ENCODE measurements at places on chromosomes 11 and 22. TPM values are rescaled to one million over a fixed set of nuclear protein-coding genes. Genes with fewer than 3 reads are reported as not detected.

PIH1D2 gene
- not detected for total RNA-seq

DGCR6L gene
- total RNA-seq = 52.4 TPM

OR5AP2 gene
- not detected for total RNA-seq

LIN7C gene
- 27.8 TPM for total RNA-seq

CEP126 gene
- total RNA-seq = 2.6 TPM

ANGPTL5 gene
- not detected for total RNA-seq

KREMEN1 gene
- total RNA-seq = 7.3 TPM

MOGAT2 gene
- total RNA-seq = not detected

- no peak overlapping the region for H3K27ac ChIP-seq
- H3K27me3 ChIP-seq = no peaks in the 10 kb centered on the region
- no peaks in the 10 kb centered on the region for H3K36me3 ChIP-seq
- H3K4me3 ChIP-seq = no peak overlapping the region
- no peaks in the 10 kb centered on the region for H3K4me1 ChIP-seq
These were observed 7.0 kb downstream of the MMP3 start for GRCh38 chr11:102836290-102836875.

DNA sequence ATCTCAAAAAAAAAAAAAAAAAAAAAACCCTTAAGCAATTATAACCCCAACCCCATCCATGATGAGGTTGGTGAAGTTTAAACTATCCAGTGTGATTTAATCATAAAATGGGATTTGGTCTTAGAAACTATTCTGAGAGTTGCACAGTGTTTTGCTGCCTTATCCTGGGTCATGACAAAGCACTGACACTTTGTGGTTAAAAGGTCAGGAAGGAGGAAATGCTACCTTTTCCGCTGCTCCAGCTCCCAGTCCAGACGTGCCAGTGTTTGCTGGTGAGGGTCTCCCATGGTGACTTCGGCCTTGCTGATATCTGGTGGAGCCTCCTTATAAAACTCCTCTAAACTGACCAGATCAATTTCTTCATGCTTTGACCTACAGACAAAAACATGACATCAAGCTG lies 14.5 kb downstream of the THOC5 start:
- H3K36me3 ChIP-seq = peaks cover 15% of the 10 kb centered on the region
- DNase-seq = no peak
- no peaks in the 10 kb centered on the region for H3K27me3 ChIP-seq
- H3K4me3 ChIP-seq = no peak overlapping the region

- no peak for DNase-seq
- H3K4me1 ChIP-seq = no peaks in the 10 kb centered on the region
- H3K27ac ChIP-seq = no peak overlapping the region
- H3K36me3 ChIP-seq = no peaks in the 10 kb centered on the region
These were observed 134.1 kb downstream of the SLC17A6 start for GRCh38 chr11:22472306-22472705.

- H3K27me3 ChIP-seq = no peaks in the 10 kb centered on the region
- DNase-seq = peak; percentile 39
- peaks cover 100% of the 10 kb centered on the region for H3K4me1 ChIP-seq
- no peak overlapping the region for H3K4me3 ChIP-seq
- peak overlapping the region; percentile 83 for H3K27ac ChIP-seq
These were observed 19.3 kb downstream of the MYH9 start for GRCh38 chr22:36368359-36368983.

- H3K27ac ChIP-seq = no peak overlapping the region
- H3K27me3 ChIP-seq = no peaks in the 10 kb centered on the region
- H3K4me1 ChIP-seq = peaks cover 9% of the 10 kb centered on the region
- DNase-seq = no peak
These were observed 39.7 kb downstream of the FAT3 start for GRCh38 chr11:92264350-92264749.

- peaks cover 21% of the 10 kb centered on the region for H3K4me1 ChIP-seq
- DNase-seq = no peak
- H3K27ac ChIP-seq = peak overlapping the region; percentile 89
- H3K36me3 ChIP-seq = peaks cover 2% of the 10 kb centered on the region
- H3K27me3 ChIP-seq = no peaks in the 10 kb centered on the region
These were observed 935 bp downstream of the TRIM68 start for GRCh38 chr11:4607096-4607495.

DNA sequence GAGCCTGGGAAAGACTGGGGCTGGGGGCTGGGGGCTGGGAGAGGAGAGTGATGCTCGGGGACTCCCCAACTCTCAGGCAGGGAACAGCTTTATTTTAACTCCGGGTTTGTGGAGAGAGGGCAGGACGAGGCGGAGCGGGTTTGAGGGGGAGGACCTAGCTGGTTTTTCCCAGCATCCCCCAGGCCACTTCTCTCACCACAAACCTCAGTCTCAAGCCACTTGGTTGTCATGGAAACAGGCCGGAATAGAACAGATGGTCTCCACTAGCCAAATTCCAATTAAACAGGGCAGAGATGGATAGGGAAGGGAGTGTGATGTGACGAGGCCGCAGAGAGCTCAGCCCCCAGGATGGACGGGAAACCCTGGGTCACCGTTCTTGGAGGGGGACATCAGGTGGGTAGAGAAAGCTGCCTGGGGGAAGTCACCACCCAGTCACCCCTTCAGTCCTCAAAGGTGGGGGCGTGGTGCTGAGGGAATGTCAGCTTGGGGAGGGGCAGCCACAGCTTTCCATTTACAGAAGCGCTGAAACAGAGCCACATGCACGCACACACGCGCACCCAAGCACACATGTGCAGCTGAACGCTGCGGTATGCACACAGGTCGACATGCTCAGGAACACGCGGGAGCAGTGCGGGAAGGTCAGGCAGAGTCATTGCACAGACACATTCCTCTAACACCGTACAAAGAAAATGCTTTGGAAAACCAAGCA lies 19.2 kb downstream of the NECTIN1 start:
- H3K36me3 ChIP-seq = no peaks in the 10 kb centered on the region
- peaks cover 25% of the 10 kb centered on the region for H3K4me1 ChIP-seq
- peak; percentile 57 for DNase-seq
- H3K27me3 ChIP-seq = no peaks in the 10 kb centered on the region
- no peak overlapping the region for H3K27ac ChIP-seq

DNA sequence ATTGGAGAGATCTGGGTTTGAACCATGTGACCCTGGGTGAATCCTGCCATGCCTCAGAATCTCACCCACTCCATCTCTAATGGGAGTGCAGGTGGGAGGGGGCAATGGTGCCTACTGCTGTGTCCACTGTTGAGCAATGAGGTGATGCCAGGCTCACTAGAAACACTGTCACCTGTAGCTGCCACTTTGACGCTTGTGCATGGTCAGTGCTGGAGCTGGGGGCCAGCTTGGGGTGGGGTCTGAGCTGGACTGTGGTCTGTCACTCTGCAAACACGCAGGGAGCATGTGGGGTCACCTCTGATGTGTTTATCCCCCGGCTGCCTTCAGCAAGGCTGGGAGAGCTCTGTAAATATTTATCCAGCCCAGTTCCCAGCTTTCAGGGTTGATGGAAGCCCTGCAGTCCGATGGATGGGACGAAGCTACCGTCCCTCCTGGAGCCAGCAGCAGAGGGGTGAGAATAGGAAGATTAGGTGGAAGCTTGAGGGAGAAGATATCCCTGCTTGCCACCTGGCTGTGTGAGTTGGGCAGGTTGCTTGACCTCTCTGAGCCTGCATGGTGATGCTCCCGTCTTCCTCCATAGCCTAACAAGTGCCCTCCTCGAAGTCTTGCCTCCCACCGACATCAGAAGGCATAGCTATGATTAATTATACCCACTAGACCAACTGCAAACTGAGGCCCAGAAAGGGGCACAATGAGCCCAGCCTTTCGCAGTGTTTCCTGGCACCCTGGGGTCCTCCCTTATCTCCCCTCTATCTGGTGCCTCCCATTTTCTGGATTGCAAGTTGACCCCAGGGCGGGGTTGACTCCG lies 1.7 kb downstream of the MMP11 start:
- H3K27ac ChIP-seq = no peak overlapping the region
- no peak for DNase-seq
- H3K4me3 ChIP-seq = no peak overlapping the region

DNA sequence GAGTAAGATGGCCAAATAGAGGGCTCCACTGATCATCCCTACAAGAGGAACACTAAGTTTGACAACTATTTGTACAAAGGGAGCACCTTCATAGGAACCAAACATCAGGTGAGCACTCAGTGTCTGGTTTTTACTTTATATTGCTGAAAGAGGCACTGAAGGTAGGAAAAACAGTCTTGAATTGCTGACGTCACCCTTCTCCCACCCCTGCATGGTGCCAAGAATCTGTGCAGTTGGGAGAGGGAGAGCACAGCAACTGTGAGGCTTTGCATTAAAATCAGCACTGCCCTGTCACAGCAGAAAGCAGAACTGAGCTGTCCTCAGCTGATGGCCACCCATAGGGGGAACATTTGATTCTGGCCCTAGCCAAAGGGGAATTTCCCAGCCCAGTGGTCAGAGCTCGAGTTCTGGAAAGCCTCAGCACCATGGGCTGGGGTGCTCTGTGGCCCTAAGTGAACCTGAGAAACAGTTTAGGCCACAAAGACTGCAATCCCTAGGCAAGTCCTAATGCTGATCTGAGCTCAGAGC lies 37.9 kb downstream of the PIWIL3 start:
- no peak overlapping the region for H3K27ac ChIP-seq
- no peaks in the 10 kb centered on the region for H3K27me3 ChIP-seq
- H3K4me3 ChIP-seq = no peak overlapping the region

DNA sequence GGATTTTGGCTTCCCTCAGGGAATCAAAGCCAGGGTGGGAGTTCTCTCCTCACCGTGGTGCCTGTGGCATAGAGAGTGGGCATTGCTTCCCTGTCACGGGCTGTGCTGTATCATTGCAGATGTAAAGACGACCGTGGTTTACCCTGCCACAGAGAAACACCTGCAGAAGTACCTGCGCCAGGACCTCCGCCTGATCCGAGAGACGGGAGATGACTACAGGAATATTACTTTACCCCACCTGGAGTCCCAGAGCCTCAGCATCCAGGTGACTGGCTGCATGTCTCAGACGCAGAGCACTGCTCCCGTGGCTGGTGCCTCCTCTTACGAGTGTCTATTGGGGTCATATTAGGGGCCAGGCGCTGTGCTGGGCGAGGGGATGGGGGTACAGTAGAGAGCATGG lies 24.2 kb upstream of the ST3GAL4 start:
- no peak overlapping the region for H3K27ac ChIP-seq
- no peak for DNase-seq
- H3K36me3 ChIP-seq = peaks cover 2% of the 10 kb centered on the region
- no peak overlapping the region for H3K4me3 ChIP-seq
- H3K27me3 ChIP-seq = no peaks in the 10 kb centered on the region

DNA sequence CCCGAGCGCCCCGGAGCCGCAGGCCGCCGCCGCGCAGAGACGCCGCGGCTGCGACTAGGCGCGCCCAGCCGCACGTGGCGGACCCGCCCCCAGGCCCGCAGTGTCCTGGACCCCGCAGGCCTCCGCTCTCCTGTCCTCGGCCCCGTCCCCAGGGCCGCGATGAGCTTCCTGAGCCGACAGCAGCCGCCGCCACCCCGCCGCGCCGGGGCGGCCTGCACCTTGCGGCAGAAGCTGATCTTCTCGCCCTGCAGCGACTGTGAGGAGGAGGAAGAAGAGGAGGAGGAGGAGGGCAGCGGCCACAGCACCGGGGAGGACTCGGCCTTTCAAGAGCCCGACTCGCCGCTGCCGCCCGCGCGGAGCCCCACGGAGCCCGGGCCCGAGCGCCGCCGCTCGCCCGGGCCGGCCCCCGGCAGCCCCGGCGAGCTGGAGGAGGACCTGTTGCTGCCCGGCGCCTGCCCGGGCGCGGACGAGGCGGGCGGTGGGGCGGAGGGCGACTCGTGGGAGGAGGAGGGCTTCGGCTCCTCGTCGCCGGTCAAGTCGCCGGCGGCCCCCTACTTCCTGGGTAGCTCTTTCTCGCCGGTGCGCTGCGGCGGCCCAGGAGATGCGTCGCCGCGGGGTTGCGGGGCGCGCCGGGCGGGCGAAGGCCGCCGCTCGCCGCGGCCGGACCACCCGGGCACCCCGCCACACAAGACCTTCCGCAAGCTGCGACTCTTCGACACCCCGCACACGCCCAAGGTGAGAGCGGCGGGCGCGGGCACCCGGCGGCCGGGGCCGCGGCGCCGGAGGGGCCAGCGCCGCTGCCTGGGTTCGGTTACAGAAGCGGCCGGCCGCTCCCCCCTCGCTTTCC lies 528 bp downstream of the WEE1 start:
- H3K27me3 ChIP-seq = no peaks in the 10 kb centered on the region
- H3K4me3 ChIP-seq = peak overlapping the region; percentile 36
- H3K36me3 ChIP-seq = no peaks in the 10 kb centered on the region
- peak overlapping the region; percentile 99 for H3K27ac ChIP-seq

DNA sequence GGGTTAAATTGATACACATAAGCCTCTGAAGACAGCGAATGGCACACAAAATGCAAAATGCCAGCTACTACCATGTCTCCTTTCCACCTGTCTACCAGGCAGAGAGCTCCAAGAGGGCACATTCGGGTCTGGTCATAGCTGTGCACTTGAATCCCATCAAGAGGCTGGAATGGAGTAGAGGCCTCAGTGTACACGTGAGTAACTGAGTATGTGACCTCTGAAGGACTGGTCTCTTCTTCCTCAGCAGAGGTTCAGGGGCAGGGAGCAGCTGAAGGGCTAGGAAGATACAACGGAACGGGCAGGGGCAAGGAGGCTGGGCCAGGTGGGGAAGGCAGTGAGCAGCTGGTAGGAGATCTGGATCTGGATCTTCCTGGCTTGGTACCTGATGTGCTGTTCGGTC lies 56.3 kb upstream of the PHOX2A start:
- H3K36me3 ChIP-seq = peaks cover 7% of the 10 kb centered on the region
- no peaks in the 10 kb centered on the region for H3K27me3 ChIP-seq
- H3K27ac ChIP-seq = no peak overlapping the region
- no peak overlapping the region for H3K4me3 ChIP-seq
- no peaks in the 10 kb centered on the region for H3K4me1 ChIP-seq

- H3K36me3 ChIP-seq = no peaks in the 10 kb centered on the region
- H3K27me3 ChIP-seq = no peaks in the 10 kb centered on the region
- no peak overlapping the region for H3K4me3 ChIP-seq
These were observed 11.1 kb upstream of the PHLDA2 start for GRCh38 chr11:2940147-2940920.

GRCh38 chr22:46424496-46424895 lies 89.0 kb downstream of the TRMU start:
- no peak for DNase-seq
- H3K27me3 ChIP-seq = no peaks in the 10 kb centered on the region
- H3K4me3 ChIP-seq = no peak overlapping the region
- no peaks in the 10 kb centered on the region for H3K36me3 ChIP-seq
- H3K27ac ChIP-seq = no peak overlapping the region
- no peaks in the 10 kb centered on the region for H3K4me1 ChIP-seq

GRCh38 chr11:42049650-42050049 lies 590.2 kb upstream of the LRRC4C start:
- H3K4me3 ChIP-seq = no peak overlapping the region
- H3K4me1 ChIP-seq = no peaks in the 10 kb centered on the region
- H3K27ac ChIP-seq = no peak overlapping the region
- no peaks in the 10 kb centered on the region for H3K27me3 ChIP-seq
- H3K36me3 ChIP-seq = no peaks in the 10 kb centered on the region

- H3K36me3 ChIP-seq = no peaks in the 10 kb centered on the region
- no peak overlapping the region for H3K27ac ChIP-seq
- DNase-seq = no peak
- no peaks in the 10 kb centered on the region for H3K27me3 ChIP-seq
These were observed 38.1 kb downstream of the AMPD3 start for GRCh38 chr11:10493041-10493663.

All from body of pancreas (tissue), 4 donors.